CD8-positive, alpha-beta memory T cell (primary cell): ENCODE measurements at places on chromosomes 7 and 10.
A peak's percentile ranks its signal among the peaks of the same experiment; 100 is the strongest.

DNA sequence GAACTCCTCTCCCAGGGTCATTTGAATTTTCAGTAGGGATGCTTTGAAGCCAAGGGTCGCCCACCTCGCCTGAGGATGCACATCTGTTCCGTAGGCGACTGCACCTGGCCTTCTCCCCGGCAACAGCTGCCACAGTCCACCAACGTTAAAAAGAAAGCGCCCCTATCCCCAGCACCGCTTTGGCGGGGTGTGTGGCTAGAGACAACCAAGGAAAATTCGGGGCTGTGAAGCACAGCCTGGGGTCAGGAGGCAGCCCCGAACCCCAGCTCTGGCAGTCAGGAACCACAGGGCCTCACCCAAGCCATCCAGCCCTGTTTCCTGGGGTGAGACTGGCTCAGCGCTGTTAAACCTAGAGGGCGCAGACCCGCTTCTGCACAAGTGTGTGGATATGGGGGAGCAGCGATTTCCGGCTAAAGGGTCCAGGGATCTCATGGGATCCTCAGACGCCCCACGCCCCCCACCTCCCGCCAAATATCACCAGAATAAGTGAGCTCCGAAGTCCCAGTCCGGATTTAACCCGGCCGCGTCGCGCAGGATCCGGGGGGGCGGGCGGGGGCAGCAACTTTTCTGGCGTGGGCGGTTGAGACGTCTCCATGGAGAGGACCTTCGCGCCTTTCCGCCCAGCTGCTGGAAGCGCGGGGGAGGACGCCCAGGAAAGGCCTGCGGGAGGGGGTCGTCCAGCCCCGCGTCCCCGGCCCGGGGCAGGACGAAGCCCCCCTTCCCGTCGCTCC lies 822 bp downstream of the ZC3HAV1L start:
- peak; percentile 52 for DNase-seq

- DNase-seq, result no peak
Measured at GRCh38 chr10:35572583-35572982, 32.6 kb upstream of the GJD4 start.

GRCh38 chr10:2618690-2619089 lies 448.7 kb upstream of the PFKP start:
- DNase-seq, result no peak

GRCh38 chr10:14425034-14425433 lies 94.3 kb upstream of the FRMD4A start:
- no peak for DNase-seq

- DNase-seq, result peak; percentile 55
Measured at GRCh38 chr10:79243181-79244067, 103.8 kb upstream of the PPIF start.

DNA sequence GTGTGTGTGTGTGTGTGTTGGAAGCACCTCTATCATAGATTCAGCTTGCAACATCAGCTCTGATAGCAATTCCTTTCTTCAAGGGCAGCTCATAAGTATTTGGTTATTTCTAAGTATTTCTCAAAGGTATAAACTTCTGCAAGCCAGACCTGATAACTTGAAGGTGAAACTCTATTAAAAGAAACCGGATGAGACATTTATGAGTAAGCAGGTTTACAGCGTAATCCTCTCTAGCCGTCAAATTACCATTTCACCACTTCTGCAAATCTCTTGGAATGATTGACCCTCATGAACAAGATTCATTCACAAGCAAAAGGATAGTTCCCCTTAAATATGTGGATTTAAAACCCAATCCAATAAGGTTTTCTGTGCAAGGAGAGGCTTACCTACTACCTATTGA lies 23.1 kb downstream of the PDE1C start:
- no peak for DNase-seq

GRCh38 chr10:18368682-18369081 lies 228.5 kb downstream of the CACNB2 start:
- no peak for DNase-seq

GRCh38 chr10:104255311-104255981 lies 754 bp downstream of the GSTO1 start:
- DNase-seq, result peak; percentile 28

GRCh38 chr10:69955897-69956740 lies 96.5 kb upstream of the MACROH2A2 start:
- DNase-seq, result no peak

- peak; percentile 86 for DNase-seq
Measured at GRCh38 chr10:14507176-14507575, 176.5 kb upstream of the FRMD4A start.

GRCh38 chr10:46318799-46319198 lies 32.0 kb downstream of the ANTXRL start:
- DNase-seq, result no peak

DNA sequence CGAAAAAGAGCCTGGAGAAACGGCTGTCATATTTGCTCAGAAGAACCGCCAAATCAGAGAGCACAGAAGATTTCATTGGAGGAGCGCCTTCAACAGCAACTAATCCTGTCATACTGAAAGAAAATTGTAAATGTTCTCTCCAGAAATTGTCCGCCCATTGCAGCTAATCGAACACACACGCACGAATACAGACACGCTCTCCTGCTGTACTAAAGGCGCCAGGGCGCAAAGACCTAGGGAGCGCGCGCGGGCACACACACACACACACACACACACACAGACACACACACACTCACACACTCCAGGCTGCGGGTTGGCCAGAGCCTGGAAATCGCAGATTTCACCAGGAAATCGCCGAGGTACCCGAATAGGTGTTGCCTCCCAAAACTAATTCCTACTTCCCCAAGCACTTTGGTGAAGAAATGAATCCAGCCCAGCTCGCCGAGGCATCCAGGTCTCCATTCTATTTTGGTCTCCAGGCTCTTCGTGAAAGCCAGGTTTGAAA lies at the start of gene CHRM2:
CHRM2 (plus strand) TSS at position 157 of the 505 bp plus-strand sequence. CDS start 146,214 bp downstream, outside the sequence.
- DNase-seq, result no peak
